GM23248 (cell line): ENCODE measurements at places on chromosomes 16 and 17. TPM values are rescaled to one million over a fixed set of nuclear protein-coding genes. Genes with fewer than 3 reads are reported as not detected.

DNA sequence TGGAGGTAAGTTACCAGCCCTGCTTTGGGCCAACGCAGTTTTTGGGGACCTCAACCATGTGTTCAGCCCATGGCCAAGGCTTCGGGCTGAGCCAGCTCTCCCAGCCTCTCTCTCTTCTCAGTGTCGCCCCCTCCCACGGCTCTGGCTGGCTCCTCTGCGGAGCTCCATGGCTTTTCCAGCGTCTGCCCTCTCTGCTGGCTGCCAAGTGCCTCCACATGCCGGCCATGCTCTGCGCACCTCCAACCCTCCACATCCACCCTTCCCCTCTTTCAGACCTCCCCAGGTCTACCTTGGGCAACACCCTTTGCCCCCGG is 23.2 kb downstream of the COTL1 start:
- no peak for DNase-seq

DNA sequence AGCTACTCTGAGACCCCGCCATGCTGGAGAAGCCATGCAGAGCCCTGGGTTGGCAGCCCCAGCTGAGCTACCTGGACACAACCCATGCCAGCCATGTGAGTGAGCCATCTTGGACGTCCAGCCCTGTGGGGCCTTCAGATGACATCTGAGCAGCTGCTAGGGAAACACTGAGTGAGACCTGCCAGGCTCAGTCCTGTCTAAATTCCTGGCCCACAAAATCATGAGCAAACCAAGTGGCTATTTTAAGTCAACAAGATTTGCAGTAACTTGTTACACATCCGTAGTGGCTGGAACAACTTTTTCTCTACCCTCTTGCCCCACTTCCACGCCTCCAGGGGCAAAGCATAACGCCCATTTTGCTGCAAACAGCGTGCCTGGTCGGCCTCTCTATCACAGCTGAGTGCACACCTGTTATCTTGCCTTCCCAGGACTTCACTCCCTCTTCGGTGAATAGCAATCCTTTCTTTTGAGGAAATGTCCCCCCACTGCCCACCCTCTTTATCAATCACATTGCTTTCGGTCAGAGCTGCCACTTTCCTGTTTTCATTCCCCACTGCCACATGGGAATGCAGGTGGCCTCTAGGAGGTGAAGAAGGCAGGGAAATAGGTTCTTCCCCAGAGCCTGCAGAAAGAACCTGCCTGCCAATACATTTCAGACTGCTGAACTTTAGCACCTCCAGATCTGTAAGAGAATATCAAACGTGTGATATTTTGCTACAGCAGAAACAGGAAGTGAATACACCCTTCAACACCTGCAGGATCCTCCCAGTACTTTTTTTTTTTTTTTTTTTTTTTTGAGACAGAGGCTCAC is 7.4 kb upstream of the SCIMP start:
- no peak for DNase-seq

The ACSM2A gene
- not detected in 2 replicates for polyA plus RNA-seq

- DNase-seq = peak; percentile 52
Observed at GRCh38 chr17:64657610-64658125, 4.4 kb downstream of the SMURF2 start.

The PPP1R9B gene
- 2.3 and 3.2 TPM in 2 replicates for polyA plus RNA-seq

The PPY gene
- not detected in 2 replicates for polyA plus RNA-seq
